ENCODE measurements at places on chromosomes 2 and 18.

GRCh38 chr18:38221476-38222100 is 656.0 kb upstream of the CELF4 start:
- no peak for DNase-seq

DNA sequence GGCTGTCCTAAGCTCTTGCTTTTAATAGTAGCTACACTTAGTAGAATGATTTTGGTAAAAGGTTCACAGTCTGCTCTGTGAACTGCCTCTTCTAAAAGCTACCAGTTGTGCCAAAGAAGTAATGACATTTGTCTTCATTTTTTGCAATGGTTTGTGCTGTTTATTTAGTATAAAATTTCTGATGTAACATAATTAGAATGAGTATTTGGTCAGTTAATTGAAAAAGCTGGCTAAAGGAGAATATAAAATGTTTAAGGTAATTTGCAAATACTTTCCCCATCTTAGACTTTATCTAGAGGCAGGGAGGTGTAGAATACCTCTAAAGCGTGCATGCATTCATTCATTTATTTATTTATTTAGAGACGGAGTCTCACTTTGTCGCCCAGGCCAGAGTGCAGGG is 71.3 kb downstream of the PHLPP1 start:
- DNase-seq, result no peak

DNA sequence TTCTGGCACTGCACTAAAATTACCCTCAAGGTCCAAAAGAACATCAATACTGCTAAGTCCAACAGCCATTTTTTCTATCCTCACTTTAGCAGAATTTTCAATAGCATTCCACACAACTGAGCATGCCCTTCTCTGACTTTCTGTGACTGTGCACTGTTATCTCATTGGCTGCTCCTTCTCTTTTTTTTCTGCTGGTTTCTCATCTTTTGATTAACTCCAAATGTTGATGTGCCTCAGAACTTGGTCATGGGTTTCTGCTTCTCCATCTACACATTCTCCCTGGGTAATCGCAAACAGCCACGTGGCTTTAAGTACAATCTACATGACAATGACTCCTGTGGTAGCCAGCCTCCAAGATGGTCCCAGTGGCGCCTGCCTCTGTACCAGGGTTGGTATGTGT is 75.0 kb upstream of the CD226 start:
- DNase-seq, result no peak

- no peak for DNase-seq
Observed at GRCh38 chr2:207704078-207704477, 7.4 kb upstream of the CCNYL1 start.

- no peak for DNase-seq
Observed at GRCh38 chr18:23690505-23691068, 1.3 kb downstream of the LAMA3 start.

DNA sequence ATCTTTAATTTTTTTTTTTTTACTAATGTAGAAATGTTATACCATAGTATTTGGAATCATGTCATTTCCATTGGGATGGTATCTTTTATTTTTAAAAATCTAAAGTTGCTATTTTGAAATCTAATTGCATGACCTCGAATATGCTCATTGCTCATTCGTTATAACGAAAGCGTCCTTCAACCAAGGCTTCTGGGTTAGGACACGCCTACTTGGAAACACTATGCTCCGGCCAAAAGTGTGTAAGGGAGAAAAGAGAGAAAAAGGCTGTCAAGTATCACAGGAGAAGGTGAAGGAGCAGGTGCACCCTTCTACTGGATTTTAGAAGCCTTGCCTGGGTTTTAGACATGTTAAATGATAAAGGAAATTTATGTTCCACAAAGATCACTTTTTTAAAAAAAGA is 465.9 kb upstream of the ID2 start:
- DNase-seq, result no peak

- no peak for DNase-seq
Observed at GRCh38 chr18:55121397-55122170, 162.3 kb upstream of the CCDC68 start.

DNA sequence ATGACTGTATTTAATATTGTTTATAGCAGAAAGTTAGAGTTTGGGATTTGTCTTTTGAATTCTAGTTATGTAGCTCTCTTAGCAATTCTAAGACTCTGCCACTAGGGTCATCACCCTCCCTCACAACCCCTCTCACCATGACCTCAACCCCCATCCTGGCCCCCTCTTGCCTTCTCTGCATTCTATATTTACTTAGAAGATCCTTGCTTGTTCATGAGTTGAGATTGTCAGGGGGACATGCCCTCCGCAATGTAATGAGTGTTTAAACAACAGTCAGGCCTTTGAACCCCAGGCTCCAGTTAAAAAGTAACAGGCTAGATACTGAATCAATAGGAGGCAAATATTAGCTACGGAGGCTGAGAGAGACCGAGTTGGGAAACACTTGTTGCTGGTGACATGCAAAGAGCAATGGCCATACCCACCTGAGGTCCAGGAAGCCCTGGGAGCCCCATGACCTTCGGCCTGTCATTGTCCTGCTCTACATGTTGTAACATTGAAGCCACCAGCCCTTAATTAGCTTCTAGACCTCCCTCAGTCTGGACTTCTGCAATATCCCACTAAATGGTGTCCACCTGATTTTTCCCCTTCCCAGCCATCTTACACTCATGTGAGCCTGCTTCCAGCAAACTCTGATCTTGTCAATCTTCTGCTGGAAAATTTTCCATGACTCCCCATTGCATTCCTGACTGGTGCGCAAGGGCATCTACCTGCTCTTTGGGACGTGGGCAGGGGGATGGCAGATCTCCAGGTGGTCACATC is 221.1 kb downstream of the ALPK2 start:
- no peak for DNase-seq

DNA sequence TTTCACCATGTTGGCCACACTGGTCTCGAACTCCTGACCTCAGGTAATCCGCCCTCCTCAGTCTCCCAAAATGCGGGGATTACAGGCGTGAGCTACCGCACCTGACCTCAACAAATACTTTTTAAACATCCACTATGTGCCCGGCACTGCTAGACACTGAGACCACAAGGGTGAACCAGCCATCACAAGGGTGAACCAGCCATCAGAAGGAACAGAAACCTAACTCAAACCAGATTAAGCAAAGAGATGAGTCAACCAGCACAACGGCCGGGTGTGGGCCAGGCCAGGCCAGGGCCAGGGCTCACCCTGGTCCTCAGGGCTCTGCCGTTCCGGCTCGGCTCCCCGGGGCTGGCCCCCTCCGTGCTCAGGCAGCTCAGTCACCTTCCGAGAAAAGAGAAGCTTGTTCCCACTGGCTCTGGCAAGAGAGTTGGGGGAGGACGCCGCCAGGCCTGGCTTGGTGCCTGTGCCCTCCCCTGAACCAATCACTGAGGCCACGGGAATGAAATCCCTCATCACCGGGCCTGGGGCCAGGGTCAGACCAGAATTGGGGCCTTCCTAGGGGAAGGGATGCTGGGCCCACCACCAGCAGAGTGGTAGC is 4.4 kb downstream of the TEX44 start:
- no peak for DNase-seq

- no peak for DNase-seq
Observed at GRCh38 chr2:103860016-103860415, 993.9 kb upstream of the POU3F3 start.

DNA sequence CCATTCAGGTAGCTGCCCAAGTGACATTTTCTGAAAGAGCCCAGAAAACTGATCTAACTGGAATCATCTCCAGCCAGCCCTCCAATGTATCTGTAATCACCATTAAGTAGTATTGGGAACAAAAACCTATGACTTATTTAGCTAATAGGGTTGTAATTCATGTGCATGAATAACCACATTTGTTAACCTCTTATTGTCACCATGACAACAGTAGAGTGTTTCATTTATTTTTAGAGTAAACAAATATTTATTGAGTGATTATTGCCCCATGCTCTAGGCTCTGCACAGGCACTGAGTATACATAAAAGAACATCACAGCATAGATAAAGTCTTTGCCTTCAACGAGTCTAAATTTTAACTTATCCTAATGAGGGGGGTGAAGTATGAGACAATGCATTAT is 265.4 kb upstream of the UBE2E3 start:
- no peak for DNase-seq

DNA sequence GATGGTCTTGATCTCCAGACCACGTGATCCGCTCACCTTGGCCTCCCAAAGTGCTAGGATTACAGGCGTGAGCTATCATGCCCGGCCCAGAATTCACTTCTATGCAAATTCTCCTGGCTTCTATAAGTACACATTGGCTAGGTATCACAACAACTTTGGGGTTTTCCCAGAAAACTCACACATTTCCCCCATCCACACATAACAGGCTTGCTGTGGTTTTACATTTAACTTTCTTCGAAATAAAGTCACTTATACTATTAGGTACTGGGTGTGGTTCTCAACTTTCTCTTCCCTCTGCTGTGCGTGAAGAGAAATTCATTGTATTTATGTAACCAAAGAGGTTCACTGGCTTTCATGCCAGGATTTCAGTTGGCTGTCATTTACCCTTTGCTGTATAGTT is 439.4 kb upstream of the CWC22 start:
- DNase-seq, result no peak

DNA sequence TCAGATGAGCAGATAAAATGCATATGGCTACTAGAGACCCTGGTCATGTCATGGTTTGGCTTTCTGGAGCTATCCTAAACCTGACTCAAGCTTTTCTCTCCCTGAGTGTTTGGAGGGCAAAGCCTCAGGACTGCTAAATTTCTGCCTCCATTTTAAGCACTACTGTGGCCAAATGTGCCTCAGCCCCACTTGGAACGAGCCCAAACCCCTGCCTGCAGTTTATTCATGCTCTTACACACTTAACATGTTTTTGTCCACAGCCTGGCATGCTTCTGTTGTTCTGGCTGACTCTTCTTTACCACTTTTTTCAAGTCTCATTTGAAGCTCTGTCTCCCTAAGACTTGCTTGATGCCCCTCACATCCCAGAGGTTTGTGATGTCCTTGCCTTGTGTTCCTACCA is 24.7 kb downstream of the MGAT5 start:
- no peak for DNase-seq

GRCh38 chr2:121897335-121897970 is 142.0 kb downstream of the TSN start:
- DNase-seq, result no peak

DNA sequence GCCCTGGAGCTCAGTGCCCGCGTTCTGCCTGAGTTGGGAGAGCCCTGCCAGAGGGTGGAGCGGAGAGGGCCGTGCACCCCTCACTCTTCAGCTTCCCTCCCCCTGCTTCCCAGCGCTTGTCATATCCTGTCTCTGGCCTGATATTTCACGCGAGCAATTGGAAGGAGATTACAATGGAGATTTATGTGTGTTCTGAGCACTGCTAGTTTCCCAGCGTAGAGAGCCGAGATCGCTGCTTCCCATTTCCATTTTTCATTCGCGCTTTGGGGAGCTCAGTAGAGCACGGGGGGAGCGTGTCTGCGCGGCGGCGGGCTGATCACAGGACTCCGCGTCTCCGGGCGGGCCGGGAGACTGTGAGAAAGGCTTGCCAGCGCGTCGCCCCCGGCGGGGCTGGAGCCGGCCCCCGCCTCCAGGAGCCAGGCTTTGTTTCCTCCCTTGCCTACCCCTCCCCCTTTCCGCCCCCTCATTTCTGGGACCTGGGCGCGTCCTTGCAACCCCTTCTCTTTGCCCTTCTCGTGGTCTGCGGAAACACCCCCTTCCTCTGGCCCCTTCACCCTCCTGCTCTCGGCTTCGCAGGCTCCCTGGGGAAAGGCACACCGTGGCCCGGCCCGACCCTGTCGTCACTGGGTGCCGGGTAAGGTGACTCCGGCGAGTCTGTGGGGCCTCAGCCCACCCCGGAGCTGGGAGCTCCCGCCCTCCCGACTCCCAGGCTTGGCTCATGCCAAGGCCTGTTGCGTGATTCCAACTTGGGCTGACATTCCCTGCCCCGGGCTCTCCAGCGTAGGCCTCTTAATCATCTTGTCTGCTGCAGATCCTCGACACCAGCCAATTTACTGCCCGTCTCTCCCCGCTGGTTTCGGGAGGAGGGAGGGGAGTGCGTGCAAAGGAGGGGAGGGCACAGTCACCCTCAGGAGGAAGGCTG is 5.8 kb downstream of the DLX2 start:
- no peak for DNase-seq

DNA sequence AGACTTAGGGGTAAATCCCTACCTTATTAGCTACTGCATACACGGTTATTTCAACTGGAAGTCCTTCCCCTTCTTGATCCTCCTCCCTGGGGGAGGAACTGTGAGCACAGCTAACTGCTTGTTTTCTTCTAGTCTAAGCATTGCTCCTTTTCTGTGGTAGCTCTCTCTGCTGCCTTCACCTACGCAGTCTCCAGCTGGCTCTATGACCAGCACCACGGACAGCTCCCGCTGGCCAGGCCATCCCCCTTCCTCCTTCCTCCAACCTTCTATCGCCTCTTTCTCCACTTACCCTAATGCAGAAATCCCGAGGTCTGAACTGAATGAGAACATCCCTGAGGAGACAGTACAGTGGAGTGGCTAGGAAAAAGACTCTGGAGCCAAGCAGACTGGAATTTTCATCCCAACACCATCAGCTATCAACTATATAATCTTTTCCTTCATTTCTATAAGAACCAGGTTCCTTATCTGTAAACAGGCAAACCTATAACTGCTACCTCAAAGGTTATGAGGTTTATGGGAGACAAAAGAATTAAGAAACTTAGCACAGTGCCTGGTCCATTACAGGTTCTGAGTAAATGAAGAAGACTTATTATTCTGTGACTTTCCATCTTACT is 4.7 kb upstream of the CFAP65 start:
- DNase-seq, result no peak

DNA sequence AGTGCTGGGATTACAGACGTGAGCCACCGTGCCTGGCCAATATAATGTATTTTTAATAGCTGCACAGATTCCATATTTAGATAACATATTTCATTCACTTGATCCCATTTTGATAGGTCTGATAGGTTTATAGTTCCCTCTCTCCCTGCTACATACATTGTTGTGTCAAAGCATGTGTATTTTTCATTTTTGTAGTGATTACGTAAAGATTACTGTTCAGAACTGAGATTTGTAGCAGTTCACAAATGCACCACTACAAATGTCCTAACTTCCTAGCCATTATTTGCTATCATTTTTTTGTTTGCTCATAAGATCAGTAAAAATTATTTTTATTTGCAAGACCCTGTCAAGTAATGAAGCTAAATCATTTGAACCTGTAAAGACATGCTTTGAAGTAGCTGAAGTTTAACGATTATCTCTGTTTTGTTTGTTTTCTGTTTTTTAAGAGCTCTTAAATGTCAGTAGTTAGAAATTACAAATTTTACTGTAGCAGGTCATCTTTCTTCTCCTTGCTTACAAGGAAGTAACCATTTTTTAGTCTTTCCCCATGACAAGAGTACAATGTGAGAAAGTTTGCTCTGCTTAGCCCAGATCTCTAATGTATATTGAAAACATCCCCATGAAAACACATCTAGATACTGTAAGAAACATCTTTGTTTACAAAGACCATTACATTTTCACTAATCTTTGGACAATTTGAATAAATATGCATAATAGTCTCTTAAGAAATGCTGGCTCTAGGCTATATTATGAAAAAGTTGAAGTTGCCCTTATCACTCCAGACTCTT is 54.1 kb downstream of the EML4 start:
- no peak for DNase-seq

DNA sequence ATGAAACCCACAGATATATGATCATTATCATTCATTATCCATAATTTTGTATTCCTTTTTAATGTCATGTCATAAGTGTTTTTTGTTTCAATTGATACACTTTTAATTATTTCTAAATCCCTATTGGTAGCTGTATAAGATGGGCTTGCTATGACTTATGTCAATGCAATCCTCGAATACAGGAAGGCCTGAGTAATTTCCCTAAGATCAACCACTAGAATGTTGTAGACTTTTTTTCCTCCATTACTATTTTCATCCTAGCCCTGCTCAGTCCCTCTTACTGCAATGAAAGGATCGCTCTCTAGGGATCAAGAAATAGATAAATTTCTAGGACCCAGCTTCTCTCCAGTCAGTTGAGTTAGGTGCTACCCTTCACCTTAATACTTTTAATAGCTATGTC is 186.3 kb downstream of the KCNE4 start:
- no peak for DNase-seq

- peak; percentile 52 for DNase-seq
Observed at GRCh38 chr2:38750011-38750890, 910 bp downstream of the SRSF7 start.
